ENCODE measurements at places on chromosomes 11 and 22. TPM values are rescaled to one million over a fixed set of nuclear protein-coding genes. Genes with fewer than 3 reads are reported as not detected.

The ATF4 gene
- 261 TPM for polyA plus RNA-seq

DNA sequence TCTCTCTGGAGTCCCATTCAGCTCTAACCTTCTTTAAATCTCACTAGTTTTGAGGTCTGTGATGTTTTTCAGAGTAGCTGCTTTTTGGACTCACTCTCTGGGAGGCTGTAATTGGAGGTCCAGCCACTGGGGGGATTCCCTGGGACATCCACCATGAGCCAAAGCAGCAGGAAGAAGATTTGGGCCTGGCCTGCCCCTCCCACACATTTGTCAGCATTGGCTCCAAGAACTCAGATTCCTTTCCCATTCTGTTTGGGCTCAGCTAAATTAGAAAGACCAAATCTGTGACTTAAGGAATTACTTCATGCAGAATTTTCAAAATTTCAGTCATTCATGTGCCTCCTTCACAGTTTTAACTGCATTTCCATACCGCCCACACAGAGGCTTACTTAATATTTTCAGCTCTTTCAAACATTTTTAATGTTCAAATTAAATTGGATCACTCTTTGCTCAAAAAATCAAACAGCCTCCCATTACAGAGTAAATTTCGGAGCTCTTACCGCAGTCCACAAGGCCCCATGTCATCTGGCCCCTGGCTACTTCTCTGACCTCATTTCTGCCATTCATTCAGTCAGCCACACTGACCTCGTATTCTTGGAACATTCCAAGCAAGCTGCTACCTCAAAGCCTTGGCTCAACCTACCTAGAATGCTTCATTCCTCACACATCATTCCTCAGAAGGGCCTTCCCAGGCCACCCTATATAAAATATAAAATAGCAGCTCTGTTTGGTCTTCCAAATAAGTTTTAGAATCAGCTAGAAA is 54.5 kb upstream of the RRAS2 start:
- DNase-seq = no peak

DNA sequence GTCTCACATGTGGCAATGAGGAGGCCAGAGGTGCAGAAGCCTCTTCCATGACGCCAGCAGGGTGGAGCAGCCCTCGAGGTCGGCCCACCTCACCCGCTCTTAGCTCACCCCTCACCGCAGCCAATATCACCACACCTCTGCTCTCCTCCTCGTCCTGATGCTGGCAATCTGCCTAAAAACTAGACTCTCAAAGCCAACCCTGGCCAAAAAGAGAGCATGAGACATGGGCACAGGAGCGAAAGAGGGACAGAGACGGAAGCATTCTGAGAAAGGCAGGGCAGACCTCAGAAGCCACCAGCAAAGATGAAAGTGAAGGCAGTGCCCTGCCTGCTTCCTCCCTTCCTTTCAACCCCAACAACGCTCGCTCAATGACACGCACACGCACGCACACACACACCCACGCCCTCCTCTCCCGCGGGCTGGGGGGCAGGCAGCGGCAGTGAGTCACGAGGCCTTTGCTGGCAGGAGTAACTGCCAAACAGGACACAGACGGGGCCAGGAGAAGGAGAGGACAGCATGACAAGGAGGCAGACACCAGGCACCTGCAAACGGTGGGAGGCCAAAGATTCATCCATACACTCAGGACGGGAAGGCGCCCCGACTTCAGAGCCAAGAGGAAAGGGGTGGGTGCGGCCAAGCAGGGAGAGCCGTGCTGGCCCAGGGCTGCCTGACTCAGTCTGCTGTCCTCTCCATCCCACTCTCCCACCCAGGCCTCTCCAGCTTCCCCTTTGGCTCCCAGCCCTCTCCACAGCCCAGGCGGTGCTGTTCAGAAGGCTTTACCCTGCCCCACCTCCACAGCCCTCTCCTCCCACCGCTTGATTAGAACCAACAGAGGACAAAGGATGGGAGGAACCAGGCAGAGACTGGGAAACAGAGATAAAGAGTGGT is 11.4 kb downstream of the IGSF9B start:
- no peak for DNase-seq

DNA sequence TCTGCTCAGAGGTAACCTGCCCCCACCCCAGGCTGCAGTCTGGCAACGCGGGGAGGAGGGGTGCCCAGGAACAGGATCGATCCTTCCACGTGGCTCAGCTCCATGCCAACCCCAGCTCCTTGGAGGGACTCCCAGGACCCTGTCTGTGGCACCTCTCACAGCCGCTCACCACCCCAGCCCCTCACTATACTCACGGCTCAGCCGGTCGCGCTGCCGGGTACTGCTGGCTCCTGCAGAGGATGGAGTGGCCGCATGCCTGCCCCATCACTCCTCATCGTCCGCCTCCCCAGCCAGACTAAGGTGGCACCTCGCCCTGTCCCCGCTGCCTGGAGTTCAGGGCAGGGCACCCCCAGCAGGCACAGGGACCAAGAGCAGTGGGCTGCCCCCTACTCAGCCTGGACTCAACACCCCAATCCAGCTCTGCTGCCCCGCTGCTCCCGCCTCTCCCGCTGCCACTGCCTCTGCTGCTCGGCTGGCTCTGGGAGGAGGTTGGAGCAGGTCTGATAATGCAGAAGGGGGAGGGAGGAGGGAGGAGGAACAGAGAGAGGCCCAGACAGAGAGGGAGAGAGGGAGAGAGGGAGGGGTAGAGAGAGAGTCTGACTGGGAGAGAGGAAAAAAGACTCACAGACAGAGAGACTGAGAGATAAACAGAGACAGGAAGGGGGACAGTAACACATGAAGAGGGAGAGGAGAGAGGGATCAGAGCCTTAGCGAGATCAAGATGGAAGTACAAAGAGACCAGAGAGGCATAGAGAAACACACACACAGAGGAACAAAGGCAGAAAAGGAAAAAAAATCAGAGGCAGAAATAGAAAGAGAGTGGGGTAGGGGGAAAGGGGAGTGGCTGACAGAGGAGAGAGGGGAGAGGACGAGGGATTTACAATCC is at the start of gene PDE2A:
PDE2A (minus strand) TSS at position 480 of the 886 bp plus-strand sequence; CDS start at position 265, 215 bp downstream.
- no peak for DNase-seq

The SPATA19 gene
- polyA plus RNA-seq = not detected

- no peak for DNase-seq
These were observed 2.2 kb downstream of the PLAAT5 start for GRCh38 chr11:63488789-63489188.

DNA sequence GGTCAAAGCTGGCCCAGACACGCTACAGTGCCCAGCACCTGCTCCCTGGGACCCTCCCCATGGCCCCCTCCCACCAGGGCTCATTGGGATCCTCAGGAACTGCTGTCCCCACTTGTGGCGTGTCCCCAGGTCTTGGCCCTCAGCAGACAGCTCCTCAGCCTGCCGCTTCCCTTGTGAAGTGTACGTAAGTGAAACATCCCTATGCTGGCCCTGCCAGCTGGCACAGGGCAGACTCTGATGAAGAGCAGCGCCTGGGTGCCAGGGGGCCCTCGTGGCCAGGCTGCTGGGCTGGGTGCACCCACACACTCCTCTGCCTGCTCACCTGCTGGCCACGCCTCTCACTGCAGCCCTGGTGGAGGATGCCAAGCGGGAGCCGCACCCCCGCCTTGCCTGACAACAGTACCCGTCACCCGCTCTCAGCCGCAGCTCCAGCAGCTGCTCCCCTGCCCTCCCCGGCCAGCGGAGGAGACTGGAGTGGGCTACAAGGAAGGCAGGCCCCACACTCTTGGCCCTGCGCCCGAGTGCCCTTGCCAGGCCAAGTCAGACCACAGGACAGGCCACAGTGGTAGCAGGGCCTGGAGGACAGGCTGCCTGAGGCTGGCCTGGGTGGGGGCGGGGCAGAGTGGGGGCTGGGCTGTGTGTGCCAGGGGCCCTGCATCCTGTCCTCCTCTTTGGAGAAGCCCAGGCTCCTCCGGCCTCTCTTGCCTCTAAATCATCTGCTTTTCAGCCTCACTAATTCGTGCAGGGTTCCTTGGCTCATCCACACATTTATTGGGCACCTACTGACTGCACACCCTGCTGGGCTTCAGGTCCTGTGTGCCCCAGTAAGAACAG is 39.5 kb downstream of the IGF2 start:
- no peak for DNase-seq

- no peak for DNase-seq
These were observed 32.0 kb upstream of the TH start for GRCh38 chr11:2203440-2204259.

- DNase-seq = peak; percentile 74
These were observed 23.2 kb downstream of the MFNG start for GRCh38 chr22:37462983-37463382.

- DNase-seq = no peak
These were observed 50.6 kb upstream of the ACCSL start for GRCh38 chr11:43997022-43997660.

DNA sequence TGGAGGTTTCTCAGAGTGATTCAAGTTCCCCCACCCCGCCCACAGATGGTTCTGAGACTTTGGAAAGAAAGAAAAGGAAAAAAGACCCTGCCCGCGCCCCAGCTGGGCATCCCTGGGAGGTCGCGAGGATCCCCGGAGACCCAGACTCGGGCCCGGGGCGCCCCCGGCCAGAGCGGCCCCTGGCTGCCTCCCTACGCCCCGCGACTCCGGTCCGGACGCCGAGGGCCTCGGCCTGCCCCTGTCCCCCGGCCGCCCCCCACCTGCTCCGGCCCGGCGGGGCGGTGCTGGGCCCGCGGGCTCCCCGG is 2.3 kb upstream of the AIFM3 start:
- DNase-seq = no peak

The KCNJ11 gene
- 2.6 TPM for polyA plus RNA-seq

DNA sequence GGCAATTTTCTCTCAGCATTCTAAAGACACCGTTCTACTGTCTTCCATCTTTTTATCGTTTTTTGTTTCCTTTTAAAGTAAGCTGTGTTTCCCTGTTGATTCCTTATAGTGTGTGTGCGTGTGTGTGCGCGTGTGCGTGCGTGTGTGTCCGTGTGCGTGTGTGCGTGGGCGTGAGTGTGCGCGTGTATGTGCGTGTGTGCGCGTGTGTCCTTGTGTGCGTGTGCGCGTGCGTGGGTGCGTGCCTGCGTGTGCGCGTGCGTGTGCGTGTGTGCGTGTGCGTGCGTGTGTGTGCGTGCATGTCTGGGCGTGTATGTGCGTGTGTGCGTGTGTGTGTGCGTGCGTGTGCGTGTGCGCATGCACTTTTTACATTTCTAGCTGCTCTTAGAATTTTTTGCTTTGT is 1033.7 kb downstream of the BRD1 start:
- DNase-seq = no peak

- DNase-seq = no peak
These were observed 534.8 kb downstream of the BRD1 start for GRCh38 chr22:49292909-49293308.

The TBX1 gene
- 0.42 TPM for polyA plus RNA-seq

The SYT12 gene
- polyA plus RNA-seq = 0.13 TPM

The ARHGAP20 gene
- polyA plus RNA-seq = 5.7 TPM

- no peak for DNase-seq
These were observed 12.0 kb downstream of the CSTPP1 start for GRCh38 chr11:46948378-46949131.

The OR51I1 gene
- polyA plus RNA-seq = not detected

DNA sequence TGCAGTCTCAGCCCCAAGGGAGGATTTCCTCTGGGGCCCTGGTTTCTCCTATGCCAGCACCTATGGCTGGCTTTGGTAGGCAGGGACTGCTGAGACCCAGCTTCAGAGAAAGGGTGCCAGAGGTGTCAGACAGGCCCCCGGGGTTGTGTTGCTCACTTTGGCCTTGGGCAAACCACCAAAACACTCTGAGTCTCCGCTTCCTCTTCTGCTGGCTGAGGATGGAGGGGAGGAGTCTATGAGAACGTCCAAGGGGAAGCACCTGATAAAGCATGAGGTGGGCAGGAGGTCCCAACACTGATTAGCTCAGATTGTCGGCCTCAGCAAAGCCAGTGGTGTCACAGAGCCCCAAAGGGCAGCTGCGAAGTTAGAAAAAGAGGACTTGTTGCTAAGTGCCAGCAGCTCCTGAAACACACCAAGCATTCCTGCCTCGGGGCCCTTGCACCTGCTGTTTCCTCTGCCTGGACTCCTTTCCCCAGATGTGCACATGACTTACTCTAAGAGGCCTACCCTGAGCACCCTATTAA is 10.5 kb downstream of the SMTNL1 start:
- no peak for DNase-seq

- no peak for DNase-seq
These were observed 702 bp downstream of the SYN3 start for GRCh38 chr22:33057363-33057995.

The GLYAT gene
- polyA plus RNA-seq = 151 TPM

- no peak for DNase-seq
These were observed 98.8 kb downstream of the MSANTD4 start for GRCh38 chr11:105923252-105923651.

DNA sequence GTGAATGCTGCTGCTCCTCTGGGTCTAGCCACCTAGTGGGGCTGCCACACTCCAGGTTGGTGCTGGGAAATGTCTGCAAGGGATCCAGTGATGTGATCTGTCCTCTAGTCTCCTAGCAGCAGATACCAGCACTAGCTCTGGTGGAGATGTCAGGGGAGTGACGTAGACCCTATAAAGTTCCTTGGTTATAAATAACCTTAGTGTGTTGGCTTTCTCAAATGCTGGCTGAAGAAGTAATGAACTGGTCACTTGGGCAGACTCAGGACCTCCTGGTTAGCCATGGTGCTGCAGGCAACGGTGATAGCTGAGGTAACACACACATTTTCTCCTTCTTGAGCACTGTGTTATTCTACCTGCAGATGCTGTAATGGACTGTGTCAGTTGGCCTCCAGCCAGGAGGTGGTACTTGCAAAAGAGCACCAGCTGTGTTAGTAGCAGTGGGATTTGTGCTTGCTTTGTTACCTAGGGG is 35.5 kb downstream of the BBOX1 start:
- DNase-seq = no peak

GRCh38 chr11:68213555-68214172 is 568 bp upstream of the KMT5B start:
- peak; percentile 94 for DNase-seq

The UPB1 gene
- 1.1 TPM for polyA plus RNA-seq

DNA sequence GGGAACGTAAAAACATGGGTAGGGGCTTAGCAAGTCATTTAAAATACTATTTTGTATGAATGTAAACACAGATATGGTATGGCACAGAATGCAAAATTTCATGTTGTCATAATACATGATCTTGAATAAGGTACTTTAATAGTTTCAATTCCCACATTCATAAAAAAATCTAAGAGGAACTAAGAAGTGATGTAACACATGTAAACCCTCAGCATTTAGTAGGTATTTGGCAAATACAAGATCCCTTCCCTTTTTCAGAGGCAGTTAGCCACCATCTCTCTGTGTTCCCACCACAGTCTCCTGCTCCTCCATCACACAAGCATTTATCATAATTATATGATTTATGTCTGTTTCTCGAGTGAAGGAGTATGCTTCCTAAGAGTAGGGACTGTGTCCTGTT is 251.8 kb downstream of the TENM4 start:
- DNase-seq = no peak

GRCh38 chr11:71500601-71501021 is 26.5 kb upstream of the KRTAP5-7 start:
- DNase-seq = no peak

- no peak for DNase-seq
These were observed 923.3 kb downstream of the KCNA4 start for GRCh38 chr11:29093416-29094120.

GRCh38 chr11:10409207-10409661 is 45.8 kb upstream of the AMPD3 start:
- no peak for DNase-seq

DNA sequence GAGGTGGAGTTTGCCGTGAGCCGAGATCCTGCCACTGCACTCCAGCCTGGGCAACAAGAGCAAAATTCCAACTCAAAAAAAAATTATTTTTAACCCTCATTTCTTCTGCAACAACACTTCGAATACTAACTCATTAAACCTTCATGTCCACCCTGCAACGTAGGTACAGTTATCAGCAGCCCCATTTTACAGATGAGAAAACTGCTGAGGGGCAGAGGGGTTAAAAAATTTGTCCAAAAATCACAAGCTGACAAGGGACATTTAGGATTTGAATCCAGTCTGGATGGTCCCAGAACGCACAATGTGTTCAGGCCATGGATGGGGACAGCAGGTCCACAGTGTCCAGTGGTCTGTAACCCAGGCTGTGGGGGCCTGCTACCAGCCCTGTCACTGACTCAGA is 29.0 kb downstream of the RHOD start:
- no peak for DNase-seq

Data from left kidney (tissue), 8 donors.